ENCODE measurements at places on chromosomes 4 and X.
A peak's percentile ranks its signal among the peaks of the same experiment; 100 is the strongest.

DNA sequence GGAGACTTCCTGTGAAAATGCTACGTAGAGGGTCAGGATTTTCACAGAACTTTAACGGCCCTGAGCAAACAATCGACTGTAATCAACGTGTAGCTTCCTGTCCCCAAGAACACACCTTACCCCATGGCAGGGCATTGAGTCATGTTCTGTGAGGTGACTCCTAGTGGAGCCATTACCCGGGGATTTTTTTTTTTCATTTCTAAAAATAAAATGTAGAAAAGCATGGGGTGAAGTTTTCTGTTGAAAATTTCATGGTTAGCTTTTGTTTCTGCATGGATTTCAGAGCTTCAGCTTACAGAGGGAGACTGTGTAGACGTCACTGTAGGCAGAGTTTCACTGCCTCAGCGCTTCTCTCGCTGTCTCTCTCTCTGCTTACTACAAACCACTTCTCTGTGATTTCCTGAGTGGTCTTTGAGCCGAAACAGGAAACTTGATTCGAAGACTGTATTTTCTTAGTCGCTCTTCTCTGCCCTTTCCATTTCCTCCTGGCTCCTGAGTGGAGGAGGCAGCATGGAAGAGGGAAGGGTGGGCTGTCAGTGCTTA lies 111.7 kb downstream of the NFKB1 start:
- no peak for DNase-seq

DNA sequence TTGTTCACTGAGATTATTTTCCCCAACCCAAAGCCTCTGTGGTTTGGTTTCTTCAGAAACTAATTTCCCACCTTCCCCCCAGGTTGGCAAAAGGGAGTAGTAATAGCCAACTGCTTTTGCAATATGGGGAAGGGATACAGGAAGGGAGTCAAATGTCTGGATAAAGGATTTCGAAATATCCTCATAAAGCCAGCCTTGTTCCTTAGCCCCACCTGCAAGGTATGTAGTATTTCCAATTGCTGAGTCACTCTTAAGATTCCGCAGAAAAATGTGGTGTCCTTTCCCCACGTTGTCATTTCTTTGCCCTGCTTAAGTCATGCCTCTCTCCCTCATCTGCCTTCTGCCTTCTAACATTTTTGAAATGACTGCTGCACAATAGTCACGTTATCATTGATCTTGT lies 138.8 kb upstream of the DCAF8L1 start:
- no peak for DNase-seq

GRCh38 chr4:150849016-150849415 lies 166.1 kb downstream of the LRBA start:
- no peak for DNase-seq

DNA sequence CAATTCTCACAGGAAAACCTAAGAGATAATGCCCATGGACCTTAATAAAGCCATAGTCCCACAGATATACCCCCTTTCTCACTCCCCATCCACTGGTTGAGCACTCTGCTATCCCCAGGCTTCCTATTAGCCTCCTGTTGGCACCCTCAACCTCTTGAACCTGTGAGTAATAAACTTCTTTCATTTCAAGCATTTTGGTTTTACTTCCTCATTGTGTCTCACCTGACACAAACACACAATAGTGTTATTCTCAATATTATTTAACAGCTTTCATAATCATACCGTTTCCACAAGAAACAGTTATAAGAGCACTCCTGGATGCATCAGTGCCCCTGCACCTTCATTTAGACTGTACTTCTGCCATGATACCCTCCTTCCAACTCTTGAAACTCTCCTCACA lies 56.8 kb downstream of the TRPC5 start:
- DNase-seq, result no peak

DNA sequence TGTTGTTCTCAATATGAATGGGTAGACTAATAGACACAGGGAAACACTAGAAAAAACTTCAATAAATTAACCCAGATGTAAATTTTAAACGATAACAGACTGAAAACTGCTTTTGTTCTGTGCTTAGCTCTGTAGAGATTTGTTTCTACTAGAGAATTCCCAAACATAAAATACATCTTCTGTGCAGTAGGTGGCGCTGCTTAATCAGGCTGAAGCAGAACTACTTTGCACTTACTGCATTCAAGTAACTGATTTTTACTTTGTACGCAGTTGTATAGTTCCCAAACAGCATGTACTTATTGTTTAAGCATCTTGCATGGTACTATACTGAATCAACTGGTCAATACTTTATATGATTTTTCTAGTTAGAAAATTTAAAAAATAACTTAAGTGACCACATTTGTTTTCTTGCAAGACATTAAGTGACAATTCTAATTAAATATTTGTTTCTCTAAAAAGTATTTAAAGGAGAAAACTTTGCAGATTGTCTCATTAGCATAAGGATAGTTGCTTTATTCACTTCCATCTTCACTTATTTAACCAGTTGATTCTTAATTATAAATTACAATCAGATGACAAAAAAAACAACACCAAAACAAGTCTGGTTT lies 490.6 kb downstream of the IL15 start:
- DNase-seq, result peak; percentile 75

GRCh38 chr4:145217349-145217748 lies 37.0 kb upstream of the OTUD4 start:
- peak; percentile 44 for DNase-seq

All from myocyte (in vitro differentiated cells).